GM23248 (cell line): ENCODE measurements at places on chromosomes 4 and X.

DNA sequence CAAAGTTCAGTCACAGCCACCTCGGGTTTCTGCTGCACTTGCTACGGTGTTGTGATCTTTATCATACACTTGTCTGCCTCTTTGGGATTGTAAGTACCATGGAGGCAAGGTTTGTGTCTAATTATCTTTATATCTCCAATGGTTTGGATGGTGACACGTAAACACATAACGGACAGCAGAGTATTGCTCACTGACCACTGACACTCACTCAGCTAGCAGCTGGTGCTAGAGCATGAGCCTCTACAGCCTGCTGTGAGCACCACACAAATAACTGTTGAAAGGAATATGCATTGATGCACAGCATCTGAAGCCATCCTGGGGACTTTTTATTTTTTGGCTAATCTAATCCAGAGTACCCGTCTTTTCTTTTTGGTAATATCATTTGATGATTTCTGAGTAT, 156.0 kb downstream of the DCLK2 start:
- DNase-seq: peak; percentile 44
- H3K4me3 ChIP-seq: no peak overlapping the region
- no peak overlapping the region for H3K27ac ChIP-seq
- H3K4me1 ChIP-seq: peaks cover 49% of the 10 kb centered on the region
- no peaks in the 10 kb centered on the region for H3K27me3 ChIP-seq

DNA sequence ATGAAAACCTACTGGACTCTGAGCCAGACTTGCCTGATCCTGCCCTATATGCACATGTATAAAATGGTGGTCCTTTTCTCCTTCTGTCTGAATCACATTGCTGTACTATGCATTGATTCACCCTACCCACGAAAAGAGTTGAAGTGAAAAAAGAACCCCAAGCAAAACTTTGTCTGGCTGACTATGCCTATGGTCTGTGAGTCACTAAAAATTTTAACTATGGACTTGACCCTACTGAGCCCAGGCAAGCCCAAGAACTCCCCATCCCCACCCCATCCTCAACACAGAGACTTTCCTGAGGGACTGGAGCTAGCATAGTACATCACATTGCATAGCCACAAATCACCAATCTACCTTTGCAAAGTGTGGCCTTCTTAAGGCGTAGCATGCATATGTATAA, 116.6 kb upstream of the TENM3 start:
- H3K27me3 ChIP-seq: no peaks in the 10 kb centered on the region
- DNase-seq: no peak
- H3K4me3 ChIP-seq: no peak overlapping the region
- H3K27ac ChIP-seq: no peak overlapping the region
- no peaks in the 10 kb centered on the region for H3K4me1 ChIP-seq

DNA sequence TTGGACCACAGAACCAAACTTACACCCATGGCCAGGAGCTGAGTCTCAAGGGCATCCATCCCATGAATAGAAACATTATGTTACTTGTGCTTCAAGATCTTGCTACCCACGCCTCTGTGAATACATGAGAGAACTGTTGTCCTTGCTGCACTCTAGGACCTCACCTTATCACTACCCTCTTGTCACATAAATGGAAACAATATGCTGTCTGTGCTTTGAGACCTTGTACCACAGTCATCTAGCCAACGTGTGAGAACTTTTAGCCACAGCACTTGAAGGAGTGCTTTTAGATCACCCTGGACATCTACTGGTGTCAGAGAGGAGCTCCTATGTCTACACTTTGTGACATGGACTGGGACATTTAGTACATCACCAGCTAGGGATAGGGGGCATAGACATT, 30.7 kb upstream of the HUWE1 start:
- H3K4me3 ChIP-seq: no peak overlapping the region
- no peaks in the 10 kb centered on the region for H3K27me3 ChIP-seq
- DNase-seq: no peak
- no peaks in the 10 kb centered on the region for H3K36me3 ChIP-seq
- H3K27ac ChIP-seq: no peak overlapping the region

DNA sequence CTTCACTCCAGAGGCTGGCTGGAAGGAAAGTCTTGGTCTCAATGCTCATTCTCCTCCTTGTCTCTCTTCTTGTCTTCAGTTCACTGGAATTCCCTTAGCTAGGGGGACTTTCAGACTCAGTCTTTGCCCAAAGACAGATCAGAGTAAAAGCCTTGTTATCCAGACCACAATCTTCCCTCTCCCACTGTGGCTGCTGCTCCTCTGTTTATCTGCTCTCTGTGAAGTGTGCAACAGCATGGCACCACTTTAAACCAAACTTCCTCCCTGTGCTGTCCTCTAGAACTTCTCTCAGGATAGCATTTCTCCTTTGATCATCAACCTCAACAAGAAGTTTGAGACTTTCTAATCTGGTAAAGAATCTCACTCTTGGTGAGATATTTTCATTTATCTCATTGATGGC, 530.1 kb upstream of the SLIT2 start:
- no peaks in the 10 kb centered on the region for H3K36me3 ChIP-seq
- no peak overlapping the region for H3K4me3 ChIP-seq
- H3K27ac ChIP-seq: no peak overlapping the region
- no peaks in the 10 kb centered on the region for H3K27me3 ChIP-seq
- no peaks in the 10 kb centered on the region for H3K4me1 ChIP-seq

DNA sequence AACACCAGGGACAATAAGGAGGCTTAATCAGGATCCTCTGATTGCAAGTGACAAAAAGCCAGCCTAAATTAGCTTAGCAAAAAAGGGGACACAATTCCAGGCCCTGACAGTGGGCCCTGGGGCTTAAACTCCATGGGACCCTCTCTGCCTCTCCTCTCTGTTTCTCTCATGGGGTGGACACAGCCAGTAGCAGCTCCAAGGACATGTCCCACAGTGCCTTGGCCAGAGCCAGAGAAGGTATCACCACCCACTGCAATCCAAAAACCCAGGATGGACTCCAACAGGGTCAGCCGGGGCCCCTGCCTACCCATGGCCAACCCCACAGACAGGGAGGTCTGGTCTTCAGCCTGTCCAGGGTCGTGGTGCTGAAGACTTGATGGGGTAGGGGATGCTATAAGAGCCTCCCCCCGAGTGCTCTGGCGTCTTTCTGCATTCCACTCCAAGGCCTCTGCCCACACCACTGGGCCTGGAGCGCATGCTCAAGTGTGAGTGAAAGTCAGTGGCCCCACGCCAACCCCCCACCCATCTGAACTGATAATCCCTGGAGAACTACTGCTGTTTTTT, 19.7 kb upstream of the PPP2R2C start:
- no peaks in the 10 kb centered on the region for H3K36me3 ChIP-seq
- DNase-seq: no peak
- H3K4me3 ChIP-seq: no peak overlapping the region
- no peak overlapping the region for H3K27ac ChIP-seq
- no peaks in the 10 kb centered on the region for H3K4me1 ChIP-seq

DNA sequence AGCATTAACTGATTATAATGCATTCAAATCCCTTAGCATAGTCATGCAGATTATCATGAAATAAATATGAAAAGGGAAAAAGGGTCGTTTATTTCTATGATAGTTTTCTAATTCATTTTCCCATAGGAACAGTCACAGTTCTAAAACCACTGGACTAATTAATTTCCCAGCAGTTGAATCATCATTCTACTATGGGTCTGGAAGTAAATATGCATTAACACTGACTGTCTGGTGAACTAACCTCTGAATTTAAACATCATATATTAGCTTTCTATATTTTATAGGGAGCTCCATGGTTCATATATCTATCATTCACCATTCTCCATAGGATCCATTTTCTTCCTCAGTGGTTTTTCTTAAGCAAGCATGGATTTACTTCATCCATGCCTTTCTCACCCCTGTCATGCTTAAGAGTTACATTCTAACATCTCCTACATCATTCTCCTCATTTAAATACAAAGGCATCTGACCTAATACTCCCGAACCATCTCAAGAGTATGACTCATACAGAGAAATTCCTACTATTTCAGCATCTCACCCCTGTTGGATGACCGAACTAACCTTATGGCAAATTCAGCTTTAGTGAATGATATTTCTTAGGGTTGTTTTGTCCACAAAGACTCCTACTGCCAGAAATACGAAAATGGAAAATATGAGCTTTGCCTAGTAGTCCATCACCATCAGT, 198.7 kb upstream of the ADAMTS3 start:
- no peaks in the 10 kb centered on the region; the same call in 1 of the 2 replicates for H3K27me3 ChIP-seq
- DNase-seq: peak; percentile 78
- no peak overlapping the region for H3K4me3 ChIP-seq
- peaks cover 4% of the 10 kb centered on the region; the same call in 1 of the 2 replicates for H3K4me1 ChIP-seq

DNA sequence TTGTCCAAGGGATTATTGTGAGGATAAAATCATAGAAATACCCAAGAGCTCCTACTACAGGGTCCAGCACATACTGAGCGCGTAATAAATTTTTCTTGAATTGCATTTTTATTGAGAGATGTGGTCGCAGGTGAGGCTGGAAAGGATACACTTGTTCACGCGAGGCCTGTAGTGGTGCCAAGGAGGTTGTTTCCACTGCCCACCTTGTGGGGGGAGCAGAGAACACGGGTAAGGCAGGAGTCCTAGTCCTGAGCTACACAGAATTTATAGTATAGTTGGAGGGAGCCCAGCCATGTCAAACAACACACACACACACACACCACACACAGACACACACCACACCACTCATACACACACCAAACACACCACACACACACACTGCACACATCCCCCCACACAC, 31.8 kb upstream of the CYP4V2 start:
- no peaks in the 10 kb centered on the region for H3K27me3 ChIP-seq
- no peak for DNase-seq
- no peaks in the 10 kb centered on the region for H3K4me1 ChIP-seq
- no peak overlapping the region for H3K4me3 ChIP-seq
- H3K27ac ChIP-seq: no peak overlapping the region

GRCh38 chr4:63221477-63221876, 1187.8 kb downstream of the TECRL start:
- H3K27me3 ChIP-seq: no peaks in the 10 kb centered on the region
- H3K4me1 ChIP-seq: no peaks in the 10 kb centered on the region
- H3K4me3 ChIP-seq: no peak overlapping the region
- no peak for DNase-seq
- H3K36me3 ChIP-seq: no peaks in the 10 kb centered on the region

DNA sequence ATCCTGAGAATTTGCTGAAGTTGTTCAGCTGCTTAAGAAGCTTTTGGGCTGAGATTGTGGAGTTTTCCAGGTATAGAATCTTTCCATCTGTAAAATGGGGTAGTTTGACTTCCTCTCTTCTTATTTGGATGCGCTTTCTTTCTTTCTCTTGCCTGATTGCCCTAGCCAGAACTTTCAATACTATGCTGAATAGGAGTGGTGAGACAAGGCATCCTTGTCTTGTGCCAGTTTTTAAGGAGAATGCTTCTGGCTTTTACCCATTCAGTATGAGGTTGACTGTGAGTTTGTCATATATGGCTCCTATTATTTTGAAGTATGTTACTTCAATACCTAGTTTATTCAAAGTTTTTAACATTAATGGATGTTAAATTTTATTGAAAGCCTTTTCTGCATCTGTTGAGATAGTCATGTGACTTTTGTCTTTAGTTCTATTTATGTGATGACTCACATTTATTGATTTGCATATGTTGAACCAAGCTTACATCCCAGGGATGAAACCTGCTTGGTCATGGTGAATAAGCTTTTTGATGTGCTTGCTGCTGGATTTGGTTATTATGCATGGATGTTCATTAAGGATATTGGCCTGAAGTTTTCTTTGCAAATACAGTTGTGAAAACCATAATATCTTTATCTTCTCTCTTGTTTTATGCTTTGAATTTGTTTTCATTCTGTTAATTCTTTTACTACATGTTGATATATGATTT, 573.8 kb upstream of the NDST4 start:
- no peak overlapping the region for H3K4me3 ChIP-seq
- H3K27me3 ChIP-seq: no peaks in the 10 kb centered on the region
- H3K27ac ChIP-seq: no peak overlapping the region
- no peaks in the 10 kb centered on the region for H3K4me1 ChIP-seq

DNA sequence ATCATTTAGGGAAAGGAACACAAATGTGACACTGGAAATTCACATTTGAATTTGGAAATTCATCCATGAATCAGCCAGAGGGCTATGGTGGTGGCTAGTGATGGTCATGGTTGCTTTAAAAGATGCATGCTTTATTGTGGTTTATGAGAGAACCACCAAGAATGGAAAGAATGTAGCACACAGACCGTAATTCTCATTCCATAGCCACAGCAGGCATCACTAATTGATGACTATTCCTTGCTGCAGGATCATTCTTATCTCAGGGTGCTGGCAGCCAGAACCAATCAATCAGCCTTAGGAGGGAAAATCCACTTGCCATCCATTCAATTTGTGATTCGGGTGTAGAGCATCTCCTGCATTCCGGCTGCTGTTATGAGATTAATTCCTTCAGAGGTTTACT, 115.6 kb downstream of the DHRSX start:
- peak; percentile 71 for DNase-seq
- H3K4me1 ChIP-seq: no peaks in the 10 kb centered on the region
- H3K27me3 ChIP-seq: no peaks in the 10 kb centered on the region
- H3K27ac ChIP-seq: no peak overlapping the region
- H3K36me3 ChIP-seq: no peaks in the 10 kb centered on the region

DNA sequence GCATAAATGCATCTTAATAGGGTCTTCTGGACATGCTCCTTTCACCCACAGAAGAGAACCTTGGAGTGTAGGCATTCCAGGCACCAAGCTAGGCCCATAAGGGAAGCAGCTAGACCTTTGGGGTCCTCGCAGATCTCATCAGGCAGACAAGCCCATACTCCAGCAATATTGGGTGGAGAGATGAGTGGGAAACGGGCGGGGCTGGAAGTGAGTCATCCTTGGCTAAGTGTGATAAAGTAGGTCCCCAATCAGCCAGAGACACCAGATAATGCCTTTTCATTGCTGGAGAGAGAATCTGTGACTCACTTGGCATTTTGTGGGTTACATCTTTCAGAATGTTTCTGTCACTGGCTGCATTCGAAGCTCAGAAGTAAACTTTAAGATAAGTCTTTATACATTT, 133.3 kb upstream of the MBNL3 start:
- H3K27me3 ChIP-seq: no peaks in the 10 kb centered on the region
- H3K27ac ChIP-seq: no peak overlapping the region
- H3K4me1 ChIP-seq: peaks cover 9% of the 10 kb centered on the region; the same call in 1 of the 2 replicates
- H3K4me3 ChIP-seq: no peak overlapping the region
- no peaks in the 10 kb centered on the region for H3K36me3 ChIP-seq
- peak; percentile 60 for DNase-seq
